AG04450 (cell line): ENCODE measurements at places on chromosomes 5 and 9.
A peak's percentile ranks its signal among the peaks of the same experiment; 100 is the strongest.

DNA sequence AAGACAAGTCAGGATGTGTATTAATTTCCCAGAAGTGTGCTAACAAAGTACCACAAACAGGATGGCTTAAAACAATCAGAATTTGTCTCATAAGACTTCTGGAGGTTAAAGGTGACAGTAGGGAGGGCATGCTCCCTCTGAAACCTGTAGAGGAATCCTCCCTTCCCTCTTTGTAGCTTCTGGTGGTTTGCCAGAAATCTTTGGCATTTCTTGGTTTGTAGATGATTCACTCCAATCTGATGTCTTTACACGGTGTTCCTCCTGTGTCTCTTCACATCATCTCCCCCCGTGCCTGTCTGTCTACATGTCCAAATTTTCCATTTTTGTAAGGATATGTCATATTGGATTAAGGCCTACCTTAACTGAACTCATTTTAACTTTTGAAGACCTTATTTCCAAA, 471.5 kb downstream of the ZNF608 start:
- DNase-seq, result no peak

DNA sequence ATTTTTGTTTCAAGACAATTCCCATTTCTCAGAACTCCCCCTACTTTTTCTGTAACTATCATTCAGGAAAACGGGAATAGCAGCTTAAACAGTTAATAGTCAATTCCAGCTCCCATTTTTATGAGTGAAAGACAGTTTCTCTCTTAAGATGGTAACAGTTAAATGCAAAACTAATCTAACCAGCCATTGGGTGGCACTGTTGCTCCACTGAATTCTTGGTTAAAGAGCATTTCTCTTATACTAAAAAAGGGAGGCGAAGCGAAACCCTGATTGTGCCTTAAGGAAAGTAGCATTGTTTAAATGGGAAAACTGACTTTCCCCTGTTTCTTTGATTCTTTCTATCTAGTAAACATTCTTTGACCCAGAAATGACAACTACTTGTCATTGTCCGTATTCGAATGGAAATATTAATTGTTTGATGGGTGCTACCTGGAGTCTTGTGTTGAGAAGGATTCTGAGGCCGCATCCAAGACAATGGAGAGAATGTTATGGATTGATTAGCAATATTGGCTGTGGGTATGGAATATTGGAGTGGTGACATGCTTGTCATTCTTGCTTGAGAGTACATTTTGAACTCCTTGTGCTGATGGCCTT, 507.8 kb downstream of the MAT2B start:
- DNase-seq, result peak; percentile 57

DNA sequence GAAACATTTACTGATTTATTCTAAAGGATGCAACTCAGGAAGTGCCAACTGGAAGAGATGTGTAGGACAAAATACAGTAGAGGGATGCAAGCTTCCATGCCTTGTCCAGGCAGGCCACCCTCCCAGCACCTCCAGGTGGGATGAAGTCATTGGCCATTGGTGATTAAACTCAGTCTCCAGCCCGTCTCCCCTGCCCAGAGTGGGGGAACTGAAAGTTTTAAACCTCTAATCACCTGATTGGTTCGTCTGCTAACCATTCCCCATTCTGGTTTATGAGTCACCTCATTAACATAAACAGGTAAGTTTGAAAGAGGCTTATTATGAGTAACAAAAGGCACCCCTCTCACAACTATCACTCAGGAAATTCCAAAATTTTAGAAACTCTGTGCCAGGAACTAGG, 8.1 kb downstream of the TNFAIP8 start:
- DNase-seq, result no peak

DNA sequence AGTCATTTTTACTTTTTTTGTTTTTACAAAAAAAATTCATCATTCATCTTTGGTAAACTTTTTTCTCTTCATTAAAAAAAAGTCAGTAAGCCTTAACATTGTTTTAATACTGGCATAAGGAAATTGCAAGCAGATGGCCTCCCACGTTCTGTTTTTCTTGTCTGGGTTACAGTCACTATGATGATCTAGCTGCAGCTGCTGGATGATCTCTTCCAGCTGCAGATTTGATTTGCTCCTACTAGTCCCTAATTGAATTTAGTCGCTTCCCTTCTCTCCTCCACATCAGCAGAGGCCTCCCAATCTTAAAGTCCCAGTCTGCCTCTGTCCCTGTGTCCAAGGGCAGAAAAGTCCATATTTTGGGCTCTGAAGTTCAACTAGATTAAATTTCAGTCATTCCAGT, 106.8 kb upstream of the PTGER4 start:
- peak; percentile 68 for DNase-seq

DNA sequence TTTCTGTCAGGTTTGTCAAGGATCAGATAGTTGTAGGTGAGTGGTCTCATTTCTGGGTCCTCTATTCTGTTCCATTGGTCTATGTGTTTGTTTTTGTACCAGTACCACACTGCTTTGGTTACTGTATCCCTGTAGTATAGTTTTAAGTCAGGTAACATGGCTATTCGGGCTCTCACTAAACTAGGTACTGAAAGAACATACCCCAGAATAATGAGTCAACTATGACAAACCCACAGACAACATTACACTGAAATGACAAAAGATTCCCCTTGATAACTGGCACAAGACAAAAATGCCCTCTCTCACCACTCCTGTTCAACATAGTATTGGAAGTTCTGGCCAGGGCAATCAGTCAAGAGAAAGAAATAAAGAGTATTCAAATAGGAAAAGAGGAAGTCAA, 535.3 kb upstream of the CYLC2 start:
- DNase-seq, result no peak

DNA sequence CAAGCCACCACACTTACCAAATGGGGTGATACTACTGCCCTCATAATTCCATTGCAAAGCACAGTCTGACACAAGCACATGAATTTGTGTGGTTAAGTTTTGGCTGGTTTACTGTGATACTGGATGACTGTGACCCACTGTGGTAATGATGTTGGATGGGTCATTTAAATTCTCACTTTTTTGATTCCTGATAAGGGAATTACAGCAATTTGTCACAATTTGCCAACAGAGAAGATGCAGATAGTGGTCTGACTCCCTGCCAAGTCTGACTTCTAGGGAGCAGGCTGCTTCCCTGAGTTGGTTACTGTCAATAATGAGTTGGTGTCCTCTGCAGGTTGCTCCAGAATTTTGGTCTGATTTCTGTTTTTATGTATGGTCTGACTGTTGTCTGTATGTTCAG, 731.9 kb downstream of the MTRR start:
- DNase-seq, result no peak

DNA sequence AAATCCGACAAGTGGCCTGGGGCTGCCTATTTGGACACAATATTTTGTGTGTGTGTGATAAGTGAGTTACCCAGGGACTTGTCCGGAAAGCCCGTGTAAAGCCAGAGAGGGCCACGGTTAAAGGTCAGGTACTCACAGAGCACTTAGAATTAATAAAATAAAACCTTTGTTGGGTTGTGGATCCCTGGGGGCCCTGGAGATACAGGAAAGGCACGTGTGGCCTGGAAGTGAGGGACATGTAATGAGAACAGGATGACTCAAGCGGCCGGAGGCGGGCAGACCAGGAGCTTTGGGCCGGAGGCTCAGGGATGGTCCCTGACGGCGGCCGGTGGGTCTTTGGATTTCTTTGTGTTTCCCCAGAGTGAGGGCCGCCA, 1.0 kb downstream of the DMRT2 start:
- DNase-seq, result no peak

- DNase-seq, result no peak
Measured at GRCh38 chr9:124818431-124819281, 34.6 kb upstream of the WDR38 start.

DNA sequence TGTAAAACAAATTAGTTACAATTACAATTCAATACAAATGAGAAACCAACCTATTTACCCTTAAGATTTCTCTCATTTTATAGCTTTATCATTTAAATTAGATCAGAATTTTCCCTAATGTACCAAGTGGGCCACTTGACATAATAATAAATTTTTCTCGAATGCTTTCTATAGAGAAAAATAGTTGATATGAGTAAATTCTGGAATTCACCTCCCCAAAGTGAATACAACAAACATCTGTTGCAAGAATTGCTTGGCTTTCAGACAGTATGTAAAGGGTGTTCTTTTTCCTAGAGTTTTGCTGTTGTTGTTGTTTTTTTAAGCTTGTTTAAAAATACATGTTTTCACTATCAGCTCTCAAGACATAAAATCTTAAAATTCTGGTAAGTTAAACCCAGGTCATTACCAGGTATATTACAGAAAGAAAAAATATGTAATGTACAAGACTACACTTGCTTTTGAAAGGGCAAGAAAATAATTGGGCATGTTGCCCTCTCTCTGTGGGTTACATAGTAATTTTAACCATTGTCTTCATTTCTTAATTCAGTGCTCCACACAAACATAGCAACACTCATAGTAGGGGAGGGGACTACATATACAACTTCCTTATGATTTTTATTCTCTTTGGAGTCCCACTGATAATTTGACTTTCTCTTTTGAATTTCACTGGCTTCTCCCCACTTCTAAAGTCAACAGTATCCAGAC, 200.6 kb downstream of the ARL15 start:
- no peak for DNase-seq

DNA sequence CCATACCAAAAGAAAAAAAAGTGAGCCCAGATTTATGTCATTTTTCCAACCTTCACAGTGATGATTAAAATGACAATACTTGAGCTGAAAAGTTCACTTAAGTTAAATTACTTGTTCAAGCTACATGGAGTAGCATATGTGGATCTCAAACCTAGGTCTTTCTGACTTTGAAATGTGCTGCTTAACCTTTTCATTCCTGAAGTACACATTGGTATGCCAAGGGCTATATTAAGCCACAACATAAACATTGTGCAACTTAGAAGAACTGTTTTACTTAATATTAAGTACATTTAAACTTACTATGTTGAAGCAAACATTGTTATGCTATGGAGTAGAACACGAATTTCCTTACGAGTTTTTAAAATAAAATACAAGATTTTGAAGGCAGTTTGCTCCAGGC, 105.0 kb downstream of the GIN1 start:
- peak; percentile 48 for DNase-seq

- DNase-seq, result no peak
Measured at GRCh38 chr9:122302237-122303093, 37.8 kb downstream of the MRRF start.

- DNase-seq, result no peak
Measured at GRCh38 chr5:95850391-95850894, 27.9 kb upstream of the GLRX start.

GRCh38 chr5:68354315-68354714, 138.8 kb downstream of the PIK3R1 start:
- no peak for DNase-seq

DNA sequence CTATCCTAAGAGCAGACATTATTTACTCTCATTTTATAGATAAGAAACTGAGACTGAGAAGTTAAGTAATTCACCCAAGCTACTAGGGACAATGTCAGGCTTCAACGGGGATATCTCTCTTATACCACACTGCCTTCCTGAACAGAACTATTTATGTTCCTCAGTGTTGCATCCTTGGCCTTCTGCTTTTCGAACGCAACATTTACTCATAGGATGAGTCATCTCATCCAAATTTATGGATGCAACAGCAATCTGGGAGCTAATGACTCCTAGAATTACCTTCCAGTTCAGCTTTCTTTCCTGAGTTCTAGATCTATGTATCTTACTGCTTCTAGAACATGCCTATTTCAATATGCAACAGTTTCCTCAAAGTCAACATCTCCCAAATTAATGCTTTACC, 103.6 kb upstream of the PAM start:
- DNase-seq, result no peak

DNA sequence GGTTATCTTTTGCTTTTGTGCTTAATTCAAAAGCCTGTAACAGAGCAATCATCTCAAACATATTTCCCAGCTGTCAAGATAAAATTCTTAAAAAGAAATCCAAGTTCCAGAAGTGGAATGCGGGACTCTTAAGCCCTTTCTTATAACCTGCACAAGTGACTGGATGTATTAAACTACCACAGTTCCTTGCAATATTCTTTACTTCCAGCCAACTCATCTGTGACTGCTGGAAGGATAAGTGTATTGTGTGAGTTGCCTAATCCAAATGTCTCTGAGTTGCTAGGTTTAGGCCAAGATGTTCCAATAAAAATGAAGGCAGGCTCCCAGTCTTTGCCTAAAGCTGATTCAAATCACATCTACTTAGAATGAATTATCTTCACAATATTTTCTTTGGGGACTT, 159.2 kb upstream of the SLC24A2 start:
- no peak for DNase-seq

DNA sequence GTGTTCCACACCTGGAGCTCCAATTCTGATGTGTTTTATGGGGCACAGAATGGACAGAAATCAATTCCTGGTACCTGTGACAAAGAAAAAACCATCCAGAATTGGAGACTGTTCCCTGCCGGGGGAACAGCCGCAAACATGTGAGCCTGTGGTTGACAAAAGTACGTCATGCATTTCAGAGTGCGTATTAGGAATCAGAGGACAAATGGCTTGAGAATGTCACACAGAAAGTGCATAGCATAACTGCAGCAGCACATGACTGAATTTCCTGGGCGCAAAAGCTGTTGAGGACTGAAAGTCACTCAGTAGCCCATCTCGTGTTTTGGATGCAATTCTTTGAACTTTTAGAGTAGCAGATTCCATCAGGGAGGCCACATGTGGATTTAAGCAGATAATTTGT, 85.1 kb downstream of the TRIO start:
- no peak for DNase-seq

- no peak for DNase-seq
Measured at GRCh38 chr5:176864755-176865154, 34.4 kb downstream of the HK3 start.

DNA sequence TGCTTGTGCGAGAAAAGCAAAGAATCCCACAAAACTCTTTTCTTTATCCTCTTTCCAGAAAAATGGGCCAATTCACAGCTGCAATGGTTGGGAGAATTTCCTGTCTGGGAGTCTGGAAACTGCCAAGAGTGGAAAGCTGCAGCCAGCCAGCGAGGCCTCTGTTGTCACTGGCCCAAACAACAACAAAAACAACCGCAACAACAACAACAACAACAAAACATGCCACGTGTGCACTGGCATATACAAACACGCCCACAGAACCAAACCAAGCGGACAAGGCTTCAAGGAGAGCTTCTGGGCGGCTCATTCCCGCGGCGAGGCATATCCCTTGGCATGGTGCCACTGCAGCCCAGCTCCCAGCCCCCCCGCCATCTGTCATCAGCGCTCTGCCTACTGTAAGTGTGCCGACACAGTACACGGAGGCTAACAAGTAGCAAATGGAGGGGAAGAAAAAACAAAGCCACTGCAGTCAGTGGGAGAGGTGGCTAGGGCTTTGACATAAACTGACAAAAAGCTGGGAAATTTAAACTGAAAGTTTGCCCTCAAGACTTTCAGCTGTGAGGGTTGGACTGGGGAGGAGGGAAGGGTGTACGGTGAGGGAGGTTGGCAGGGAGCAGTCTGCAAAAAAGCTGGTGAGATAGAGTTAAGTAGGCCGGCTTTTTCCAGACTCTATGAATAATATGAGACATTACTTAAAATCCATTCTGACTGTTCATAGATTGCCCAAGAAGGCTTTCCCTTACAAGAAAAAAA, 165.0 kb upstream of the ZNF462 start:
- no peak for DNase-seq

GRCh38 chr5:126138281-126138931, 284.8 kb upstream of the GRAMD2B start:
- DNase-seq, result no peak
